Stimulated activated CD8-positive, alpha-beta memory T cell treated with anti-CD3 and anti-CD28 coated beads, Interleukin-4, amount 100 ng/mL, for 1 hour (primary cell): ENCODE measurements at places on chromosomes 11 and 22.

- DNase-seq: no peak
Observed at GRCh38 chr11:46114378-46114777, 6.9 kb downstream of the PHF21A start.

- no peak for DNase-seq
Observed at GRCh38 chr11:76123248-76123647, 83.1 kb downstream of the WNT11 start.

- no peak for DNase-seq
Observed at GRCh38 chr11:112518371-112518770, 257.7 kb upstream of the PLET1 start.

DNA sequence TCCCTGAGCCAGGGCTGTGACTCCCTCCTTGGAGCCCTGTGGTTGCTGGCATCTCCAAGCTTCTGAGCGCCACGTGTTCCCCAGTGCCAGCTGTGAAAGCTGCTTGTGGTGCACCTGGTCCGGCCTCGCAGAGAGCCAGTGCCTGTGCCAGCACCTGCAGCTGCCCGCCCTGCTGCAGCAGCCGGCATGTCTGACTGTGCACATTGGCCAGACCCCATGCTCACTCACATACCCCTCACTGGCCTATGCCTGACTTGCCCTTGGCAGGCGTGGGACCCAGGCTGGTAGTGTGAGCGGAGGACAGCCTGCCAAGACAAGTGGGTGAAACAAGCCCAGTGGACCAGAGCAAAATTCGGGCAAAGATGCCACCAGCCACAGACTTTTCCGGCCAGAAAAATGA lies 9.8 kb downstream of the MRPL48 start:
- DNase-seq: no peak

- DNase-seq: no peak
Observed at GRCh38 chr11:100550298-100550697, 136.8 kb upstream of the ARHGAP42 start.

- DNase-seq: no peak
Observed at GRCh38 chr11:77687088-77687487, 49.5 kb upstream of the CLNS1A start.

GRCh38 chr22:35921044-35921443 lies 107.6 kb downstream of the RBFOX2 start:
- DNase-seq: no peak

DNA sequence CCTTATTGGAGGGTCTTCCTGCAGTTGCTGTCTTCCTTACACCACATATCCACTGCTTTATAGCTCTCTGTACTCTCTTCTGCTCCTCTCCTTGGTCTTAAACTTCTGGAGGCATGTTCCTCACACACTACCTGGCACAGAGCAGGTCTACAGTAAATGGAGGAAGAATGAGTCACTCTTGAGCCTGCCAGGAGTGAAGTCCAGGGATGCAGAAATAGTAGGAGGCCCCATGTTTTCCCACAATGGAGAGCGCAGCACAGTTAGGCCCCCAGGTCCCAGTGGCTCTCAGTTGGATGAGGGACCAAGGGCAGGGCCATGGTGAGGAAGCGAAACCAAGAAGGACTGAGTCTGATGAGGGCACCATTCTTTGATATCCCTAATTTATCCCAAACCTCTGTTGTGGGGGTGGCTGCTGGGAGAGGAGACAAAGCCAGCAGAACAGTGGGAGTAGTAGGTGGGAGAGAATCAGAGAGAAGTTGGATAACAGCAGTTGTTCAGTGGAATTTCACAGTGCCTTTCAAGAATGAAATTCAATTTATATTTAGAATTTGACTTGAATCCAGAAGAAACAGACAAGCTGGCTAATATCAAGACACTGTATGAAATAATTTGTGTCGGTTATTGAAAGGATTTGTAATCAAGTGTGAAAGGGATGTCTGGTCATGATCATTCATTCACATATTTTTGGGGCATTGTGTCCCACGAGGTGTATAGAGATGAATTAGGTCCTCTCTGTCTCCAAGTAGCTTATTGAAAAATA lies 187.8 kb downstream of the HIPK3 start:
- DNase-seq: no peak

DNA sequence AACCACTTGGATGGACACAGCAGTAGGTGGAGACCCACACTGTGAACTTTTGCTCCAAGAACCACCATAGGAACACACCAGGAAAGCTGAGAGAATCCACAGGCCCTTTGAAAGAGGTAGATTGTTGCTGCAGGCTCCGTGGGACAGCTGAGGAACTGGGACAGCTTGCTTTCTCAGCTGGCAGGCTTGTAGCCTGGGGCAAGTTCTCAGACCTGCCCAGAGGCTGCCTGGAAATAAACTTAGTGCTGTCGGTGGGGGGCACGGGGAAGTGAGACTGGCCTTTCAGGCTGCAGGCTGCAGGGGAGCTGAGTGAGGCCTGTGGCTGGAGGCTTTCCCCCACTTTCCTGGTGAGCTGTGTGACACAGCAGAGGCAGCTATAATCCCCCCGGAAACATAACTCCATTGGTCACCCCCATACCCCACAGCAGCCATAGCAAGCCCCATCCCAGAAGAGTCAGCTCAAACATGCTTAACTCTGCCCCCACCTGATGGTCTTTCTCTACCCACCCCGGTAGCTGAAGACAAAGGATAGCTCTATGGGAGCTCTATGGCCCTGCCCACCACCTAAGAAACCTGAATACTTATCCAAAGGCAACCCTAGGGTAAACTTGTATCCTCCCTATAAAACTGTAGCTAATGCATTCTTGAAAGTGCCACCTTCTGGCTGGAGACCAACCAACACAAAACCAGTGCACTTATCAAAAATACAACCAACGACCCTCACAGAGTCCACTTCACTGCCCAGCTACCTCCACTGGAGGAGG lies 21.4 kb upstream of the ACRV1 start:
- no peak for DNase-seq

DNA sequence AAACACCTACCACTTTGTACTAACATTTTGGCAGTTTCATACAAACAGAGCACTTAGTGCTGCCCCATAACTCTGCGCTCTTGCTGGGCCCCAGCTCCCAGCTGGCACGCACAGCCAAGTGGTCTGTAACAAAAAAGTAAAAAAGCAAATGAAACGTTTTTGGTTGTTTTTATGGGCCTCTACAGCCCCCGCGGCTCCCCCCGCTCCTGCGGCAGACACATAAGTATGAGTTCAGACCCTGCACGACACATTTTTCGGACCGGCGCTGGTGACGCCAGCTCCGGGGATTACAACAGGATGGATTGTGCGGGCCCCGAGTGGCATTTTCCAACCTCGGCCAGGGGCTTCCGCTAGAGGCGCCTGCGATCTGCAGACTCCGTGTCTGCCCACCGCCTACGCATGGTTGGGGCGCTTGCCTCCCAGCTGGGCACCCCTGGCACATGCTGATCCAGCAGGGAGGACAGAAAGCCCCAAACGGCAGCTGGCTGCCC lies 418.2 kb downstream of the SOX6 start:
- no peak for DNase-seq

- DNase-seq: no peak
Observed at GRCh38 chr11:81915045-81915444, 818.6 kb downstream of the FAM181B start.

DNA sequence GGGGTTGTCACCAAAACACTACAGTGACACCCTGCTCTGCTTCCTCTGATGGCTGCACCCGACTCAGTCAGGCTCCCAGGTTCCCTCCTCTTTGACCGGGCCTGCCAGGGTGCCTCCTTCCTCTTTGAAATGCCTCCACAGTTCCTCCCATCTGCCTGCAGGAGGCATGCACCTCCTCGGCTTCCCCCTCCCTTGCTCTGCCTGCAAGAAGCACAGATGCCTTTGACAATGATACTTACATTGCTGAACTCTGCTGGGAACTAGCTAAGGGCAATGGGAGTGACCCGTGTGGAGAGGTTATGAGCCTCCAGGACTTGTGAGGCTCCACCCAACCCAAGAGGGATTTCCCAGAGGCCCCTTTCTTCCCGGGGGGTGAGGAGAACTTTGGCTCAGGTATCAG lies 674.1 kb downstream of the OPCML start:
- no peak for DNase-seq

GRCh38 chr11:113519989-113520613 lies 44.9 kb upstream of the DRD2 start:
- no peak for DNase-seq

- DNase-seq: no peak
Observed at GRCh38 chr11:76234021-76234415, 27.7 kb upstream of the WNT11 start.

DNA sequence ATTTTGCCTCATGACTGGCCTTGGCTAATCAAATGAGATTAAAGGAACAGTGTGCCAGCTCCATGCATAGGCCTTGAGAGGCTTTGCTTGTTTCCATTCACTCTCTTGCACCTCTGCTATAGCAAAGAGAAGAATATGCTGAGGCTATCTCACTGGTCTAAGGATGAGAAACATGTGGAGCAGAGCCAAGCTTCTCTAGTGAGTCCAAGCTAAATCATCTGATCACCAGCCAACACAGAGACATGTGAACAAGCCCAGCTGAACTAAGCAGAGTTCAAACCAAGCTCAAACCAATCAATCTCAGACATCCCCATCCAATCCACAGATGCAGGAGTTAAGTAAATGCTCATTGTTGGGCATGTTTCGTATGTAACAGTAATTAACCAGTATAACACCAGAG lies 69.4 kb upstream of the API5 start:
- DNase-seq: no peak

GRCh38 chr11:47987310-47987709 lies 7.0 kb downstream of the PTPRJ start:
- DNase-seq: no peak

DNA sequence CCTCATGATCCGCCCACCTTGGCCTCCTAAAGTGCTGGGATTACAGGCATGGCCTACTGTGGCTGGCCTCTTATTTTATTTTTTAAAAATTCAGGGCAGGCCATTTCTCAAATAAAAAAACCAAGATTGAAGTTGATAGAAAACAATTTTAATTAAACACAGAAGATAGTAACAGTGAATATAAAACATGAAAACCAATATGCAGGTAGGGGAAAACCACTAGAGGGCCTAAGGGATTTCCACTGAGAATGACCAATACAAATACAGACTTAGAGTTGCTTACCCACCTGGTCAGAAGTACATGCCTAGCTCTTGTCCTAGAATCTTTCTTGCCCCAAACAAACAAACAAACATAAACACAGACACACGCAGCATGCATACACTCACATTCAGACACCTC lies 1.7 kb upstream of the RTCB start:
- no peak for DNase-seq

- DNase-seq: no peak
Observed at GRCh38 chr11:133639408-133639807, 107.1 kb upstream of the OPCML start.

DNA sequence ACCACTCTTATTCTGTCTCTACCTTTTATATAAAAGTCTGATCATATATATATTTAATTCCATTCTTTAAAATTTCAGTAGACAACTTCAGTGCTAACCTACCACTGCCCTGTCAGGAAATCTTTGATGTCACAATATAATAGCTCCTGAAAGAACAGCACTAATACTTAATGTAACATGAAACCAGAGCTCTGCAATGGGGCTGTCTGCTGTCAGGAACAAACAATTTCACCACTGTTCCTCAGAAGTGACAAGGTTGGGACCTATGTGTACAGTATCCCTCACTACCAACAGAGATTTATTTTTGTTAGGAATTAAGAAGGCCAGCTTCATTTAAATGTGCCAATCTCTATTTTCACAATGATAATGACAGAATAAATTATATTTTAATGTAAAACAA lies 165.5 kb upstream of the C11orf58 start:
- DNase-seq: no peak

- DNase-seq: no peak
Observed at GRCh38 chr11:122137078-122137793, 21.2 kb upstream of the BLID start.

GRCh38 chr22:43543522-43544288 lies 131.9 kb downstream of the MPPED1 start:
- no peak for DNase-seq

DNA sequence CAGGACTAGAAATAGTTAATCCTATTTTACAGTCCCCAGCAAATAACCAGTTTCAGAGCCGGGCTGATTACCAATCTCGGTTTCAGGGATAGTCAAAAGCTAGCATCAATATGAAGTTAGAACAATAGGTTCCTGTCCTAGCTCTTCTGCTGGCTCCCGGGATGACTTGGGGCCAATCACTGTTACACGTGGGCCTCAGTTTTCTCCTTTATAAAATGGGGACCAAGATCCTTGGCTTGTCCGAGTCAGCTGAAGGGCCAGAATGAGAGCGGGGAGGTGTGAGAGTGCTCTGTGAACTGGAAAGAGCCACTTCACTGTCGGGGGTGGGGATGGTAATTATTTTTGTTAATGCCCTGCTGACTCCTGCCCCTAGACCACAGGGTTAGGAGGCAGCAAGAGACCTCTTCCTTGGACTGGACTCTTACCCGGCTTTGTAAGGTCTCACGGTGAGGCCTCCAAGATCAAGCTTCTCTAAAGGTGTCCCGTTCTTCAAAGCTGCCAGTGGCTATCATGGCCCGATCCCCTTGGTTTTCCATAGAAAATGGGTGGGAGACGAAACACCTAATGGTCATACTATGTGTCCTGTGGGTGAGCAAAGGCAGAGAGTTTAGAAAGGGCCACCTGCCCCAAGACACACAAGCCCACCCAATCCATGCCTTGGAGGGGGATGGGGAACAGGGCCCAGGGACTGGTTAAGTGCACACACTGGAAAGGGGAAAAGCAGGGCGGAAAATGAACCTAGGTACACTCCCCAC lies 1.4 kb downstream of the UCP2 start:
- DNase-seq: no peak

GRCh38 chr11:113296447-113297205 lies 17.8 kb upstream of the TTC12 start:
- DNase-seq: no peak

DNA sequence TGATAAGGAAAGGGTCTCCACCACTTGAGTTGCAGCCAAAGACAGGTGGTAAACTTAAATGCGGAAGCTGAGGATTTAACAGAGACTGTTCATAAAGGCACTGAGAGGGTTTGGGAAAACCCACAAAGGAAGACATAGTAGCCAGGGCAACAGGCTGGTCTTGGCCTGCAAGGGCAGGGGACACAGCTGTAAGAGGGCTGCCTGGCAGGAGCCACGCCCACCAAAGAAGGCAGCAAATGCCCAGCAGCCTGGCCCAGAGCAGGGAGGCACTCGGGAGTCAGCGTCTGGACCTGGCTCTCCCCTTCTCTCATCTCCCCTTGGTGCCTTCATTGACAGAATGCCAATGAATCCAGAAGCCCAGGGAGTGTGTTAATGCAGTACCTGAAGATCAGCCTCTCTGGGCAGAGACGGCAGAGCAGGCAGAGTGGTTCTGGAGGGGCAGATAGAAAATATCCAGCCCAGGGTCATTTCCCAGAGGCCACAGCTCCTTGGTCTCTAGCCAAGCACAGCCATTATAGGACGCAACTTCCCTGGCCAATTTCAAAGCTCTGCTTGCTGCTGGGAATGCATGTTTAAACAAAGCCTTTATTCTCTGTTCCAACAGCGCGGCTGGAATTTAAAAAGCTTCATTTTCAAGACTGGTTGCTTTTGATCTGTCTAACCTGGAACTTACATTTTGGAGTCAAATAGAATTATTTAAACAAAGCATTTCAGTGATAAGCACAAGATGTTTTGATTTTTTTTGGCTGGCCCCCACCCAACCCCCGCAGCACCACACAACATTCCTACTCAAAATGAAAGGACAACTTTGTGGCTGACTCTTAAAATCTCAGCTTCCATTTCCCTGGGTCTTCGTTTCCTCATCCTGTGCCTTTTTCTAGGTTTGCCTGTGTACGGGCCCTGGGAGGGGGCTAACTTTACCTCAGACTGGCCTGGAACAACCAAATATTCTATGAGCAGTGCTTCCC lies 125.6 kb upstream of the LMO1 start:
- no peak for DNase-seq
